Cerebellar nuclear complex (tissue), 1 donor: ENCODE measurements at places on chromosomes 7 and 10.

- no peak for DNase-seq
Measured at GRCh38 chr10:51663086-51663485, 36.3 kb downstream of the CSTF2T start.

- DNase-seq: no peak
Measured at GRCh38 chr7:131103997-131104396, 223.7 kb upstream of the MKLN1 start.

GRCh38 chr7:81604075-81604807 is 165.6 kb downstream of the HGF start:
- no peak for DNase-seq

DNA sequence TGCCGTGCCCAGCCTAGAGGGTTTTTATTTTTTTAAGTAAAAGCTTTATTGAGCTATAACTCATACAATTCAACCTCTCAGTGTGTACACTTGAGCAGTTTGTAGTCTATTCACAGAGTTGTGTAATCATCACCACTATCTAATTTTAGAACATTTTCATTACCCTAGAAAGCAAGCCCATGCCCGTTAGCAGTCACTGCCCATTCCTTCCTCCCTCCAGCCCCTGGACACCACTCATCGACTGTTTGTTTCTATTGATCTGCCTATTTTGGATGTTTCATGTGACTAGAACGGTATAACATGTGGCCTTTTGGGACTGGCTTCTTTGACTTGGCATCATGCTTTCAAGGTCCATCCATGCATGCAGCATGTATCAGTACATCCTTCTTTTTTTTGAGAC is 25.7 kb upstream of the SEC61A2 start:
- no peak for DNase-seq

DNA sequence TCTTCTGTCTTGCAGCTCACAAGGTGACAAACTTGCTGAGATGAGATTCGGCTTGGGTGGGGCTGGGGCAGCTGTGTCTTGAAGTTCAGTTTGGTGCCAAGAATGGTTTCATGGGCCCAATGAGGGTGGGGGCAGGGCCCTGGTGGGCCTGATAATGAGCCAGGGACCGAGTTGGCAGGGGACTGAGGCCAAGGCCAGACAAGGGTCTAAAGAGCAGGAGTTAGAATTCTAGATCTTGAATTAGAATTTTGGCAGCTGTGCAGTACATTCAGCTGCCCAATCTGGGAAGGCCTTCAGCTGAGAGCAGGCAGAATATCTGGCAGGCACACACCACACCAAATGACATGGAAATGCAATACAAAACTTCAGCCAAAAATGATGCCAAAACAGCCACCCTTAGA is 1.5 kb upstream of the JAZF1 start:
- no peak for DNase-seq

DNA sequence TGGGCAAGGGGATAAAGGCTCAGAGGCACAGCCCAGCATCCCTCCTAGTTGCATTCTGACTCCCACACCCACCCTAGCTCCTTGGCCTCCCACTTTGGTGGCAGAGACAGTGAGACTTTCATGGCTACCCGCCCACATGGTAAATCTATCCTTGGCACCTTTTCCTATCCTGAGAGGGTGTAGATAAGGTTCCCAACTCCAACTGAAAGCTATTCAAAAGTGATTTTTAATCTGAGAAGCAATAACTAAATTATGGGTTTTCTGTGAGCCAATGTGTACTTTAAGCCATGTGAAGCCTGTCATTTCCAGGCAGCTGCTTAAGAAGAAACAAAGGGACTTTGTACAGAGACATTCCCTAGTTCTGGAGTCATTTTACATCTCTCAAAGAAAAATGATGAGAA is 9.1 kb downstream of the LAMB1 start:
- no peak for DNase-seq

DNA sequence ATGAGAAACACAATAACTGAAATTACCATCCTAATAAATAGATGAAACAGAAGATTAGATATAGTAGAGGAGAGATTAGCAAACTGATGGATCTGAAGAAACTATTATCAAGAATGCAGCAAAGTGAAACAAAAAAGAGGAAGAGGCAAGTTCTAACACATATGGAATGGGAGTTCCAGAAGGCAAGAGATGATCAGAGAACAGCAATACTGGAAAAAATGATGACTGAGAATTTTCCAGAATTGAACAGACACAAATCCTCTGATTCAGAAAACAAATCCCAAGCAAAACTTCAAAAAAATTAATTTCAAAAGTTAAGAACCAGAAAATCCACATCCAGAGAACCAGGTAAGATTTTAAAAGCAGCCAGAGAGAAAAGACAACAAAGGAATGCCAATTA is 20.2 kb upstream of the CYREN start:
- no peak for DNase-seq

DNA sequence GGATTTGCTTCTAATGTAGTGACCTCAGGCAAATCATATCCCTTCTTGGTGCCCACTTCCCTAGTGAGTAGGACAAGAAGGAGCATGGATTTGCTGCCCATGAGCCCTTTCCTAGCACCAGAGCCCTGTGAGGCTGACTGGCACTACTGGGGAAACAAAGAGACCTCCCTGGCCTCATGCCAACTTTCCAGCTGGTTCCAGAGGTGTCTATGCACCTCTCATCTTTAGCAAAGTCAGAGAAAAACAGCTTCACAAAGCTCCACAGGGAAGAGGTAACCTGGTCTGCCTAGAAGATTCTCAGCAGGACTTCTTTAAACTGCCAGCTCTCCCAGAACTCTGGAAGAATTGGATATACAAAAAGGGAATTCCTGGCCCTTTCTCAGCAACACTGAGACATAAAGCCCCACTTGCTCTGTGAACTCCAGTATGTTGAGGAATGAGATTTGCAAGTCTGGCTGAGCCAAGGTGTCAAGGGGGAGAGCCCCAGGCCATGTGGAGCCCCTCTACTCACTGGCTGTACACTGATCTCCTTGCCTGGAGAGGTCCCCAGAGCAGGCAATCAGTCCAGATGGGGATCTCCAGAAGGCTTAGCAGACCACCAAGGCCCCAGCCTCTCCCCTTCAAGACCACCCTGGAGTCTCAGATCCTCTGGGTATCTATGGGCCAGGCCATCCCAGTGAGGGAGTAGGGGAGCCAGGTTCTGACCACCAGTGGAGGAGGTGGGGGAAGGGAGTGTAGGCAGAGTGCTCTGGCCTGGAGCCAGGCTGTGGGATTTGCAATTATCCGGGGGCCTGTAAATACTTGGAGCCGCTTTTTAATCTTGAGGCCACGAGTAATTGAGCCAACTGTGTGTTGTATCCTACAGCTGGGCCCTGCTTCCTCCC is 24.4 kb upstream of the RBM20 start:
- DNase-seq: no peak

DNA sequence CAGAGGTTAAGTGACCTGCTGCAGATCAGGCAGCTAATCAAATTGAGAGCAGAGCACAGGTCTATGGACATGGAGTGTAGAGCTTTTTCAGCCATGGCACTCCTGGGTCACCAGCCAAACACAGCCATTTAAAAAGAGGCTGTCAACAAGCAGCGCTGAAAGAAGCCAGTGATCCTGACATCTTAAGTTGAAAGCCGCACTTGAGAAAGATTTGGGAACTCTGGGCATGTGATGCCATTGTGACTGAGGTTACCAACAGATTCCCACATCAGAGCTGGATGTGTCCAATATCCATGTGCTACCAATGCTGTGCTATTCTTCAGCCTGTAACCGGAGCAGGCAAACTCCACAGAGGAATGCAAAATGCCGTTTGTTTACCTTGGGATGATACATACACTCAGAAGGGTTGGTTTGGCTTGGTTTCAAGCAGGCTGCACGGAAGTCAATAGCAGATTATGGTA is 56.2 kb upstream of the ABLIM1 start:
- DNase-seq: no peak

DNA sequence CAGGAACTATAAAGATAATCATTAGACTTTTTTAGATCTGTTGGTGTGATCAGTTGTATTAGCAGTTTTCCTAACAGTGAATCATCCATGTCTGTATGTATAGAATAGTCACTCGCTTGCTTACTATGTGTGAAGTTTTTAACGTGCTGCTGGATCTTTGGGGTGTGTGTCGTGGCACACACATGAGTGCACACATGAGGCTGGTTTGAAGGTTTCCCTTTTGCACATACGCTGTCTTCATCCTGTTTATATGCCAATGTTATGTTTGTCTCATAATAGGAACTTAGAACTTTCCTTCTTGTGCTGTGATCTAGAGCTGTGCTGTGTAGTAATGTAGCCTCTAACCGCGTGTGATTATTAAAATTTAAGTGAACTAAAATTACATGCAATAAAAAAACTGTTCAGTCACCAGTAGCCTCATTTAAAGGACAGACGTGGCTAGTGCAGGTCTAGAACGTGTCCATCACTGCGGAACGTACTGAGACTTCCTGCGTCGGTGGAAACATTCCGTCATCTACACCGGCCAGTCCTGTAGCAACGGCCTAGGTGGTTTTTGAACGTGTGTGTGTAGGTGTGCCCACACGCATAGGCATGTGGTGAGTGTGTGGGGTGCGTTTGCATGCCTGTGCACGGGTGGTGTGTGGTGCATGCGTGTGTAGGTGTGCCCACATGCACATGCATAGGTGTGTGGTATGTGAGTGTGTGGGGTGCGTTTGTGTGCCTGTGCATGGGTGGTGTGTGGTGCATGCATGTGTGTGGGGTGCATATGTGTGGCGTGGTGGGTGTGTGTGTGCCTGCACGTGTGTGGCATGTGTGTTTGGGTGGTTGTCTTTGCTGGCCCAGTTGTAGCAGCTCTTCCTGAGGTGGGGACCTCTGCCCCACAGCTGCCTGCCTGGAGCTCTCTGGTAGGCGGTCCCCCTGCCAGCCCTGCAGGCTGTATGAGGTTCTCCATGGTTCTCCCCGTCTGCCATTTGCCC is 56.6 kb downstream of the INPP5A start:
- DNase-seq: no peak

- DNase-seq: no peak
Measured at GRCh38 chr10:2980791-2981360, 86.5 kb upstream of the PFKP start.

DNA sequence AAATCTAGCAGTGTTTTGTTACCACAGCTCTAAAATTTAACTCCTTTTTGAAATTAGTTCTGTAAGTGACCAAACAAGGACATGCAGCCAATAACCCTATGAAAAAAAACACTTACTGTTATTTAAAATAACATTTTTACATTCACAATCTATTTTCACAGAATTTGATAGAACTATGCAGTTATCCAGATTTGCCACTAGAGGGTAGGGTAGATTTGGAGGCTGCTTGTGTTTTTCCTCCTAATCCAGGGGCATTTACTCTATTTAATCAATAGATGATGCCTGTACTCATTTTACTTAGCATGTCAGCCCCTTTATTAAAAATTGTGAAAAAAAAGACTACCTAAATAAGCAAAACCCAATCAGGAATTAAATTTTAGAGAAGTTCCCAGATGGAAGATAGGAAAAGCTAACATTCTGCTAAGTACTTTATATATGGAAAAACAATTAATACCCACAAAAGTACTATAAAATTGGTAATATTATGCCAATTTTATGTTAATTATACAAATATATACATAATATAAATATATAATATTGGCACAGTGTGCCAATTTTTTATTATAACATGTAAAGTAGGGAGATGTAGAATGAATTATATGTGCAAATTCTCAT is 18.1 kb upstream of the LIPK start:
- DNase-seq: no peak

DNA sequence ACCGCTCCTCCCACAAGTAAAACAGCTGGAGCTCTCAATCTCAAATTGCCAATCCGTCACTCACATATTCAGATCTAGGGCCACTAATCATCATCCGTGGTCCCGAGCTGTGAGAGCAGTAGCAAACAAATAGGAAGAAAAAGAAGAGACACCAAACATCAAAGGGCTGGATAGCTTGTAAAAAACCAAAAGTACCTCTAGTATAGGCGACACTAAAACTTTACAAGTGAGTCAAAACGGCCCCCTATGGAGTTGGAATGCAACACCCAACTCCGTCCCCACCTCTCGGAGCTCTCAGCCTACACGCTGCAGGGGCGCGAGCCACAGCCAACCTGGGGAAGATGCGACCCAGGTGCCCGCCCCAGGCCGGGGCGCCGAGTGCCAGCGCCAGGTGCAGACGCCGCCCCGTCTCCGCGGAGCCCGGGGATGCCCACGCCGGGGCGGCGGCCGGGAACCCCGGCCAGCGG is 581 bp downstream of the FAM3C start:
- peak; percentile 14 for DNase-seq
